ENCODE measurements at places on chromosomes 16 and 17.

DNA sequence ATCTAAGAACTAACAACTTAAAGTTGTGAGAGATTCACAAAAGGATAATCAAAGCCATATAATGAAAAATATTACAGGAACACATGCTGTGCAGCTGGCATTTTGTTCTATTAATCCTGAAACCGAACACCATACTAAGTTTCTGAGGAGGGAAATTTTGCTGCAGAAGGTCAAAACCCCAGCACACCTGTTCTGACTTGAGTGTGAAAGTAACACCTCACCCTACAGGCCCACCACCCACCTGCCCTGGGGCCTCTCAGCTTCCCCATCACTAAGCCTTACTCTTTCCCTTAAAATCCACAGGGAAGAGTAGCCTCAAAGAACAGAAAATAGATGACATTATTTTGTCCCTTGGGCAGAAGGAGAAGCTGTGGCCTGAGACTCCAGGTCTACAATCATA, 44.8 kb downstream of the STAT5A start:
- DNase-seq = no peak

- no peak for DNase-seq
Observed at GRCh38 chr17:20206068-20206467, 196.9 kb downstream of the SPECC1 start.

DNA sequence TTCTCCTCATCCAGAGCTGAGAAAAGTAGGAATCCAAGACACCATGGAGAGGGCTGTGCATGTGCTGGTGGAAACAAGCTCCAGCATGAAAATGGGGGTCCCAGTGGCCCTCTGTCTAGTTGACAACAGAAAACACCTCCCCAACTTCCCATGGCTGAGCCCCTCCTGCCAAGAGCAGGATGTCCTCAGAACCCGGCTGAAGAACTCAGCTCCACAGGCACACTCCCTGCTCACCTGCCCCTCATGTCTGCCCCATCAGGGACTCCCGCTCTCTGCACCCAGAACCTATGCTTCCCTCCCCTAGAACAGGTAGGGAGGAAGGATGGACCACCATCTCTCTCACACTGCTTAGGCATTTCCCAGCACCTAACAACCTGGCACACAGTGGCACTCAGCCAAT, 167.2 kb downstream of the C16orf78 start:
- DNase-seq = no peak

GRCh38 chr17:66299711-66300110, 2.7 kb upstream of the PRKCA start:
- DNase-seq = no peak

GRCh38 chr17:20202141-20202621, 193.0 kb downstream of the SPECC1 start:
- DNase-seq = no peak

DNA sequence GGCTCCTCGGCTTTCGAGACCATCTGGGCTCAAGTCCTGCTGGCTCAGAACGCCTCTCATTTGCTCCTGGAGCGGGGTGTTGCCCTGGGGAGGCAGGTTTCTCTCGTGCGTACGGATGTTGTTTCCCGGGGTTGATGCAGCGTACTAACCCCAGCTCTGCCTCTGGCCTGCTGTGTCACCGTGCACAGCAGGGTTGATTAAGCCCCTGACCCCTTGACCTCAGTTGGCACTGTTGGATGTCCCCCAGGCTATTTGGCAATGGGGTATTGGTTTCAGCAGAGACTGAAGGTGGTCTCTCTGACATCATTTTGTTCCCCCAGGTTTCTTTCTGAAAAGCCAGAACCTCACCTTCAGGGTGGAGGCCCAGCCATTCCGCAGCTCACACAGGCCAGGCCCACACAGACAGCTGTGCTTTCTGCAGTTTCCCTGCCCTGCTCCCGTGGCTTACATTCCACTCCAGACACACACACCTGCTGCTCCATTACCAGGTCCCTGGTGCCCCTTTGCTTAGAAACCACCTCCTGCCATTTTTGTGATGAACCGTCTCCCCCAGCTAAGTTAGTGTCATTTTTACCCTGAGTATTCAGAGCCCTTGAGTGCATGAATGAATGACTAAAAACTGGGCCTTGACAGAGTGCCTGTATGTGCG, 233.5 kb downstream of the CCDC182 start:
- DNase-seq = no peak

DNA sequence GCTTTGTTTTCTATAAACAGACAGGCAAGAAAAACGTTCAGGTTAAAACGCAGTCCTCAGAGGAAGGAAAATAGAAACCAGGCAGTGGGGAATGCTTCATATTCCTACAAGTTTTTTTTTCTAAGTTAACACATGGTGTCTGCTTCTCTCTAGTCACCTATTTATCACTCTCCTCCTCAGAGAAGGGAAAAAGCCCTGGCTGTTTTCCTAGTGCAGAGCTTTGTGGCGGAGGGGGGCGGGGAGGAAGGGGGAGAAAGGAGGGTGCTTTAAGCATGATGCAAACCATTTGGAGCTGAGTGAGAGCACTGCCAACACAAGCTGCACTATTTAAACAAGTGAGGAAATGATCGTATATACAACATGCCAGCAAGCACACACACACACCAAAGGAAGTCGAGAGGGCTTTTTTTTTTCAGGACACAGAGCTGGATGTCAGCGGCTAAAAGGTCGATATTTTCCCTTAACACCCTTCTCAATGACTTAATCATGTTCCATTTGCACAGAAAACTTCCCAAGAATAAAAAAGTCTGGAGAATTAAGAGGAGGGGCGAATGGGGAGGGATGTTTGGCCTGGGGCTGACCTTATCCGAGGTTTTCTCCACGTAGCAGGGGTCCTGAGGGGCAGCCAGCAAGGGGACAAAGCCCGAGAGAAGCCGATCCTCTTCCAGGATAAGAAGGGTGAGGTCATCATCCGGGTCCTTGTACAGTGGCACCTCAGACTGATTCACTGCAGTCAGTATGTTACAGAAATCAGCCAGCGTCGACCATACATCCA, 117.4 kb downstream of the HIC1 start:
- no peak for DNase-seq

- no peak for DNase-seq
Observed at GRCh38 chr16:62954144-62955032, 918.1 kb upstream of the CDH8 start.

GRCh38 chr17:58755577-58756245, at the start of gene PPM1E:
PPM1E (plus strand) TSS chr17:58755854.
- peak; percentile 42 for DNase-seq

GRCh38 chr17:78707016-78707415, 75.1 kb downstream of the CYTH1 start:
- DNase-seq = no peak

DNA sequence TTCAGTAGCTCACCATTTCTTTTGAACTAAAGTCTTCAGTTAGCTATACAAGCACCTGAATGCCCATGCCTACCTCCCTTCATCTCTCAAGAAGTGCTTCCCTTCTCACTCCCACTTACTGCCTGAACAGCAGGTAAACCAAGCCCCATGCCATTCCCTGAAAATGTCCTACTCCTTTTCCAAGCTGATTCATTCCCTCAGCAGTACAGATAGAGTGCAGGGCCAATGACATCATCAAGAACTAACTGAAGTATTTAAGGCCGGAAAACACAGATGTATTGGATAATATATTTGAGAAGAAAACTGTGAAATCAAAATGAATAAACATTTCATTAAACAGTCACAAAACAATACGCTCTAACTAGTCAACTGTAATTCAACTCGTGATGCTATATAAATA, 478.8 kb upstream of the CDH11 start:
- no peak for DNase-seq

GRCh38 chr17:78828470-78829185, 12.0 kb downstream of the USP36 start:
- no peak for DNase-seq

- no peak for DNase-seq
Observed at GRCh38 chr16:50126183-50126582, 26.9 kb upstream of the TENT4B start.

GRCh38 chr17:81348097-81349055, 46.9 kb upstream of the BAHCC1 start:
- DNase-seq = no peak
